ENCODE measurements at places on chromosomes 6 and 20.

GRCh38 chr6:106069478-106069877, 16.7 kb upstream of the PRDM1 start:
- no peak for DNase-seq

DNA sequence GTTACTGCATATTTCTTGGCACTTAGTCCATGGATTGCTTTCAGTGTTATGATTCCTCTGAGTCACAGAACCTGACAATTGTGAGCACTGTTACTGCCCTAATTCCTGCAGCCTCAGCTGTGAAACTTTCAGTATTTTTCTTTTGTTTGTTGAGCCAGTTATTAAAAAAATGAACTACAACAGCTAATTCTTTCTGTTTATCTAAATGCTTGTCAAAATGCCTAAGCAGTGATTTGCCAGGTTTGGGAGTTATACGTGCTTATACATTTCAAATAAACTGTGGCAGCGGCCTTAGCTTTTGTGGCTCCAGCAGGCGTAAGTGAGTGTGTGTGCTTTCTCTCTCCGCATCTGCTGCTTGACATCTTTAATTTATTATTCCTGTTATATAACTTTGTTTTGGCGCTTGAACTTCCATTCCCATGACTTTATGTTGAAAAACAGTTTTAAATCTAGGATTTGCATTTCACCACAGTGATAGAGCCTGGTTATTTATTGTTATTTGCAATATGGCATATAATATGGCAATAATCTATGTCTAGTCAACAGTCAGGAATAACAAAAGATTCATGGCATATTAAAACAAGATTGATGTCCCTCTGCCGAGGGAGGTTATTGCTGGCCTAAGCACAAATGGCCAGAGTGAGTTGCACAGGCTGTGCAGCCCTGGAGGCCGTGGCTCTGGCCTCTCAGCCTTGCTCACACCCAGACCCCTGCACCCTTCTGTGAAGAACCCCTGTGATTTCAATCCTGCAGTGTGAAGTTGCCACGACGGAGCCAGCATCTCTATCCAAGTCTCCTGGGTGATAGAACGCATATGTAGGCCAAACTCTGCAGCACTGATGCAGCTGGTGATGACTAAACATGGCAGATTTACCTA, 303.4 kb downstream of the THBS2 start:
- no peak for DNase-seq

GRCh38 chr20:4962241-4962855, 39.0 kb downstream of the SLC23A2 start:
- no peak for DNase-seq

DNA sequence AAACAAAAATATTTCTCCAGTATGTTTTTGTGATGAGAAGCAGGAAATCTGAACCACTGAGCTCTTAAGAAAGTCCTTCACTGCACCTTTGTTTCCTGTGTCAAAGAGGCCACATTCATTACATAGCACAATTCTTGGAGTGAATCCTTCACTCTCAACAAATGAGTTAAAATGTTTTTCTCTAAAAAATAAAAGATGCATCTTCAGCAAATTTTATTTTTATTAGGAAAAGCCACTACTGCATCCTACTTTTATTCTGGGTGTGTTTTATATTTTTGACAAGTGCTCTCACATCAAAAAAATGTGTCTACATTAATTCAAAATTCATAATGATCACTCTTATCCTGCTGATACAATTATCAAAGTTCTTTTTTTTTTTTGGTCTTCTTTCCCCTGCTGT, 76.3 kb downstream of the PLCB4 start:
- no peak for DNase-seq

DNA sequence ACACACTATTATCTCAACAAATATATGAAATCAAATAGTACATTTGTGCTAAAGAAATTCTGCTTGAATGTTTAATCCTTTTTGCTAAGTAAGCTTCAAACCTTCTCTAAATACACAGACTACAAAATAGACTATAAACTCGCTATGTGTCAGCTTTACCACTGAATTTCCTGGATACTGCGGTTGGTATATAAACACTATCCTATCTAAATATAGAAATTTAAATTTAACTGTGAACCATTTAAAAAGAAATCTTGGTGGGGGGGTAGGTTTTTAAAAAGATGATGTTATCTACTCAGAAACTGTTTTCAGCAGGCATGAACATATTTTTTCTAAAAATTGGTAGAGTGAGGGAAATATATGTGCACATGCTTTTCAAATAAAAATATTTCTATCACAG, 306.5 kb upstream of the RUNX2 start:
- no peak for DNase-seq

- no peak for DNase-seq
These were observed 308.6 kb upstream of the ZFP64 start for GRCh38 chr20:52500157-52500556.

GRCh38 chr20:47392721-47393073, 36.2 kb upstream of the ZMYND8 start:
- no peak for DNase-seq

- DNase-seq, result no peak
These were observed 113.2 kb downstream of the PRDM1 start for GRCh38 chr6:106199331-106199730.

DNA sequence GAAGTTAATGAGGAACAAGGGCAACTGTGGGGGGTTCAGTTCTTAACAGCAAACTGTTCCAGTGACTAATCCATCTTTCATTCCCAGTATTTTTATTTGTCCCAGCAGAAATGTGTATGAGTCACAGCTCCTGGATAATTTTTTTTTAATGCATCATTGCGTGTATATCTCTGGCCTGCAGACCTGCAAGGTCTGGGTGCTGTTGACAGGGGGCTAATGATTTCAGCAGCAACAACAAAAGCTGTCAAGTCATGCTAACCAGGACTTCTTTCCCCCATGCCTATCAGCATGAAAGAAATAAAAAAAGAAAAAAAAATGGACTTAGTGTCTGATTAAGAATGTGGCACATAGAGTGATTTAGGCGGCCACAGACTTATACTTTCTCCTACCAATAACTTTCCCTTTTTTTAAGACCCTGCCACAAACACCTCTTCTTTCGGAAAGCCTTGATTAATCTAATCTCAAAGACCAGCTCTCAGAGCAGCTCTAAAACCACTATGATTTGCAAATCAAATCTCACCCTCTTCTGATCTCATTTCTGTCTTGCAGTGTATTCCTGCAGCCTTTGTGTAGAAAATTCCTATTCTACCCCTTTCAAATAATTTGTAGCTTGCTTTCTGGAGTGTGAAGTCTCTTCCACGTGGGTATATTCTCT, 14.2 kb upstream of the PREX1 start:
- DNase-seq, result no peak

GRCh38 chr6:16570221-16570553, 191.1 kb downstream of the ATXN1 start:
- no peak for DNase-seq

GRCh38 chr6:39999006-39999867, 65.0 kb upstream of the MOCS1 start:
- DNase-seq, result no peak

DNA sequence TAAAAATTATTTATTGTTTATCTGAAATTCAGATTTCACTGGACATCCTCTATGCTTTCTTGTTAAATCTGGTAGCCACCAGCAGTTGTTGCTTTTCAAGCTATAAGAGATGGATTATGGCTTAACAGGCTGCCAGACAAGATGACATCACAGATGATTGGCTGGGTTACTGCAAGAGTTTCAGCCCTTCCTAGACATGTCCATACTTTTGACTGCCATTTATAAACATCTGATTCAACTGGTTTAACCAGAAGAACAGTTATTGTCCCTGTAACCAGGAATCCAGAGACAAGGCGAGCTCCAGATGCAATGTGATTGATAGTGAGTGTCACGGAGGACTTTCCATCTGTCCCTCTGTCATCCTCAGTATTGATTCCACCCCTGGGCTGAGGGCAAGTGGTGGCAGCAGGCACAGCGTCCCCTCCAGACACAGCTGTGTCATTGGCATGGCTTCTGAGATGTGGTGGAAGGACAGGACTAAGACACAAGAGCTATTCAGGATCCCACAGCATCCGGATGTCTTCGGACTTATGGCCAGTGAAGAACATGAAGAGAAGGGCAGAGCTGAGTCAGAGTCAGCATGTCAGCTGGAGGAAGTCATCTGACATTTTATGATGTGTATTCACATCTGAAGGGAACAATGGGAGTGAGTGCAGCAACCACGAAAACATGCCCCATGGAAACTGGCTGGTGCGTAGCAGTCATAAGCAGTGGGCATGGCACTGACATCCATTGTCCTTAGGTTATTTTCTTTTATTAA, 284.5 kb upstream of the CDYL start:
- no peak for DNase-seq

- DNase-seq, result no peak
These were observed 238.6 kb upstream of the RIN2 start for GRCh38 chr20:19519466-19519865.

GRCh38 chr6:159066483-159066882, 21.7 kb upstream of the TAGAP start:
- no peak for DNase-seq

DNA sequence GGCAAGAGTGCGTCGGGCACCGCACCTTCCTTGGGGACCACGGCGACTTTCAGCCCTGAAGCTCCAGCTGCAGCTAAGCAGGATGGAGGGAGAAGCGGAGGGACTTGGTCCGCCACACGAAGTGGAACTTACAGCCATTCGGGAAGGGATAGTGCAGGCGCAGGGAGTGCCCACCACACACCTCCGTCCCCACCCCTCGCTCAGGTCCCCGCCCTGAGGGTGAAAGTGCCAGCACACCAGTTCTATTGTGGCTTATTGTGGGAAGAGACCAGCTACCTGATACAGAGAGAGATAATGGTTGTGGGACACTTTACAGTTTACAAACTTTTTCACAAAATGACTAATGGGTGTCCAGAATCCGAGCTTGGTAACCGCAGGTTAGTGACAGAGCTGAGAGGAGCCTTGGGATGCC, 76.1 kb downstream of the IRF4 start:
- DNase-seq, result no peak

GRCh38 chr6:75431379-75431778, 62.2 kb downstream of the FILIP1 start:
- DNase-seq, result no peak

DNA sequence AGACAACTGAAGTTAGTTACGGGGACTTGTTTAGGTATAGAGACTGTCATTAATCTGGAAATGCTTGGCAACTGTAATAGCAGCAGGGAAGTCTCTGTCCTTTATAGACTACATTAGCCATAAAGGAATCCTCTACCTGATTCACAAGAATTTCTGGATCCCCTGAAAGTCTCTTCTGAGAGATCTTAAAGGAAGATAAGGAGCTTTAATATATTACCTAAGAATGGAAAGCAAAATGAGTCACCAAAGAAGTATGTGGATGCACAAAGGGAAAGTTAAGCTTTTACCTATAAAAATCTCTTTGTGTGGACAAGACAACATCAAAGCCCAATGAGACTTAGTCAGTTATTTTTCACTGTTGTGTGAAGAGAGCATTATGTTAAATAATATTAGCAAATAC, 92.2 kb upstream of the RSPO3 start:
- DNase-seq, result no peak

- DNase-seq, result no peak
These were observed 71.3 kb downstream of the EFHC1 start for GRCh38 chr6:52491203-52492069.

DNA sequence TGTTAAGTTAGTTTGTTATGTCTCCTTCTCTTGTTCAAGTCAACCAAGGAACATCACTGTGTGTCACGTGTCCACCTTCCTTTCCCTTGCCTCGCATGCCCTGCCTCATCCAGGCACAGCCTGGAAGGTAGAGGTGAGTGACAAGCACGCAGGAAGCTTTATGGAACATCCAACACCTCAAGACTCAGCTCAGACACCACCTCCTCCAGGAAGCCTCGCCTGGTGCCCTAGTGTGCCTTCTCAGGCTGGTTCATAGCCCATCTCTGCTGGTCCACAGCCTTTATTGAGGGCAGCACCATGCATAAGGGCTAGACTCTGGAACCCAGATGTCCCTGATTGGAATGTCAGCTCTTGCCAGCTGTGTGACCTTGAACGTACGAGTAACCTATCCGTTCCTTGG, 224.3 kb downstream of the ANKRD60 start:
- DNase-seq, result no peak

DNA sequence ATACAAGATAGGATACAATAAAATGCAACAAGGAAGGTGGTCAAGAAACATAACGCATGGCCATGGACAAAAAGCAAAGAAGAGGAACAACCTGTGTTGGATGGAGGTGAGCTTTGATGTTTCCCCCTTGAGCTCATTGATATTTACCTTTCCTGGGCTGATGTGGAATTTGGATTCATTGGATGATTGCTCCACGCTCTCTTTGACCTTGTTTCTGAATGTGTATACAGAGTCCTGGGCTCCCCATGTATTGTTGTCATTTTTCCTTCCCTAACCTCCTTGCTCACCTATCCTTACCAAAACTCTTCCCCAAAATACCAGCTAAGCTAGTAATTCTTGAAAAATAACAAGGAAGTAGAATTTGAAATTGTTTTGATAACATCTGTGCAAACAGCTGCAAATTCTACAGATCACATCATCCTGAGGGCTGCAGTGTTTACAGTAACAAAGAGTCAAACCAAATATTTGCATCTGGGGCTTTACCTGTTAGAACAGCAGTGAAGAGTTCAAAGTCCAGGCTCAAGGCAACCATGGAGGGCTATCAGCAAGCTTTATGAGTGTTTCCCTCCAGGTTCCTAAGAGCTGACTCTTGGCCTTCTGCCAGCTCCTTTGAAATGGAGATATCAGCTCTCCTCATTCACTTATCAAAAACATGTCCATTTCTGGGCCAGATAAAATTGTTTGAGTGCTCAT, 214.3 kb upstream of the MARCKS start:
- DNase-seq, result no peak

GRCh38 chr6:47308552-47309290, 984 bp downstream of the TNFRSF21 start:
- no peak for DNase-seq

DNA sequence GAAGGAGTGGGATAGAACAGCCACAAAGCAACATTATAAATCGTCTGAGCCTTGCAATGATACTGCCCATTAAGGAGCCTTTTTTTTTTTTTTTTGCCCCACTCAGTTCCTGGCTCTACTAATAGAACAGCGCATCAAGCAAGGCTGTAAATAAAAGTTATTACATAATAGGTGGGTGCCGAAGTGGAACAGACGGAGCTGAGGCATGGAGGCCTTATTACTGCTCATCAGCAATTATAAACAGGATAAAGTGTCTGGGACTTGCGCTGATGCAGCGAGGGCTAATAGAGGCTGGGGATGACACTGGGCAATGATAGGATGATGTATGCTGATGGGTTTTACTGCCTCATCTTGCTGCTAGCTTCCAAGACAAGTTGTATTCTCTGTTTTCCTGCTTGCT, 272.1 kb downstream of the ZFAND3 start:
- no peak for DNase-seq

GRCh38 chr20:54019585-54019984, 50.8 kb downstream of the BCAS1 start:
- no peak for DNase-seq

- no peak for DNase-seq
These were observed 80.1 kb downstream of the DLL1 start for GRCh38 chr6:170210651-170211403.

DNA sequence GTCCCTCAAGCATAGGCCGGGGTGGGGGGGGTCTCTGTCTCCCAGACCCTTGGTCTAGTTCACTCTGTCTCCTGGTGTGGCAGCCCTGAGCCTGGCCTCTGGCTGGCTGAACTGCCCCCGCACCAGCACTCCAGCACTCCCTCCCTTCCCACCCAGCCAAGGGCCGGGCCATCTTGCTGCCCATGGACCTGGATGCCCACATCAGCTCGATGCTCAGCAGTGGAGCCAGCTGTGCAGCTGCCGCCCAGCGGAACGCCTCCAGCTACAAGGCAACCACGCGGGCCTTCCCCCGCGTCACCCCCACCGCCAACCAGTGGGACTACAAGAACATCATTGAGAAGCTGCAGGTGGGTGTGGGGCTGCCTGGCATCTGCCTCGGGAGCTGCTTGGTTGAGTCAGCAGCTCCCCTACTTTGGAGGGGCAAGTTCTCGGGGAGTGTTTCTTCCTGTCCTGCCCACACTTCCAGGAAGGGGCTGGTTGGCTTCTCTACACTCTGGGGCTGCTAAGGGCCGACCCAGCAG, 28.4 kb downstream of the UQCC2 start:
- no peak for DNase-seq
